ENCODE measurements at places on chromosomes 13 and 19. TPM values are rescaled to one million over a fixed set of nuclear protein-coding genes. Genes with fewer than 3 reads are reported as not detected.

CATSPERD gene
- total RNA-seq = not detected

CEACAM19 gene
- total RNA-seq = 2.8 TPM

TGFB1 gene
- 15.0 TPM for total RNA-seq

GRCh38 chr13:92589955-92590354 lies 636.7 kb upstream of the GPC6 start:
- DNase-seq = no peak

DNA sequence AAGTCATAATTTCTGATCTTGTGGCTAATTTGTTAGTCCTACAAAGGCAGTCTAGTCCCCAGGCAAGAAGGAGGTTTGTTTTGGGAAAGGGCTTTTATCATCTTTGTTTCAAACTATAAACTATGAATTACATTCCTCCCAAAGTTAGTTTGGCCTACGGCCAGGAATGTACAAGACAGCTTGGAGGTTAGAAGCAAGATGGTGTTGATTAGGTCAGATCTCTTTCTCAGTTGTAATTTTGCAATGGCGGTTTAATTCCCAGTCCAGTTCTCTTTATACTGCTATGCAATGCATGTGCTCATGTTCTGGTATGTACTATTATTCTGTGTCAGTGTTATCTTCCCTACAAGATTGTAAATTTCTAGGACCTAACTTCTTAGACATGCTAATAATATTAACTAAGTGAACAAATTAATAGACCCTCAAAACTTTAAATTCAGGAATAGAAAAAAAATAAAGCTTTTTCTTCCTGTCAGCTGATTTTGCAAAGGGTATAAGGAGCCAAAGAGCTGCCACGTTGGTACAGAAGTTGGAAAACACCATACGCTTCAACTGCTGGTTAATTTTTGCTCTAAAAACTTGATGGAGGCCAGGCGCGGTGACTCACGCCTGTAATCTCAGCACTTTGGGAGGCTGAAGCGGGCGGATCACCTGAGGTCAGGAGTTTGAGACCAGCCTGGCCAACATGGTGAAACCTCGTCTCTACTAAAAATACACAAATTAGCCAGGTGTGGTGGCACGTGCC lies 1.3 kb upstream of the DNAJC15 start:
- DNase-seq = no peak

GRCh38 chr13:101360525-101360924 lies 55.8 kb downstream of the NALCN start:
- DNase-seq = no peak

- no peak for DNase-seq
Observed at GRCh38 chr13:76293751-76294150, 592.5 kb downstream of the KCTD12 start.

DNA sequence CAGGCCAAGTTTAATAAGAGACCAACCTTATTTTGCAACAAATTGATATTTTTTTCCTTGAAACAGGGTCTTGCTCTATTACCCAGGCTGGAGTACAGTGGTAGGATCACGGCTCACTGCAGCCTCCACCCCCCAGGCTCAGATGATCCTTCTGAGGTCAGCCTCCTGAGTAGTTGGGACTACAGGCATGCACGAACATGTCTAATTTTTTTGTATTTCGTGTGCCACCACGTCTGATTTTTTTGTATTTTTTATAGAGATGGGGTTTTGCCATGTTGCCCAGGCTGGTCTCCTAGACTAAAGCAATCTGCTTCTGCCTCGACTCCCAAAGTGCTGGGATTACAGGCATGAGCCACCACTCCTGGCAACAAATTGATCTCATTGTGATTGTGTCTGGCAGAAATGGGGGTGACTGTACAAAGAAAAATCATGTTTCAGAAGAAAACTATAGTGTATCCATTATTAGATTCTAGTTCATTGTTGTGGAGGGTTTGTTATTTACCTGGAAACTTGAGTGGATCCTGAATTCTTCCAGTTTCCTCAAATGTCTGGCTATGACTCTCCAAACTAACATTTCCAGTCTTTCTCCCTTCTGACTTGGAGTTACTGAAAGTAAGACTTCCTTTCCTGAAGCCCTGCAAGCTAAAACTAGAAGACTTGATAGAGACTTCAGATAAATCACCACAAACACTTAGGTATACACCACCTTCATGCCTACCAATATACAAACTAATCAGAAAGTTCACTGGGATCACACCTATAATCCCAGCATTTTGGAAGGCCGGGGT lies 17.3 kb upstream of the AKT2 start:
- no peak for DNase-seq

DNA sequence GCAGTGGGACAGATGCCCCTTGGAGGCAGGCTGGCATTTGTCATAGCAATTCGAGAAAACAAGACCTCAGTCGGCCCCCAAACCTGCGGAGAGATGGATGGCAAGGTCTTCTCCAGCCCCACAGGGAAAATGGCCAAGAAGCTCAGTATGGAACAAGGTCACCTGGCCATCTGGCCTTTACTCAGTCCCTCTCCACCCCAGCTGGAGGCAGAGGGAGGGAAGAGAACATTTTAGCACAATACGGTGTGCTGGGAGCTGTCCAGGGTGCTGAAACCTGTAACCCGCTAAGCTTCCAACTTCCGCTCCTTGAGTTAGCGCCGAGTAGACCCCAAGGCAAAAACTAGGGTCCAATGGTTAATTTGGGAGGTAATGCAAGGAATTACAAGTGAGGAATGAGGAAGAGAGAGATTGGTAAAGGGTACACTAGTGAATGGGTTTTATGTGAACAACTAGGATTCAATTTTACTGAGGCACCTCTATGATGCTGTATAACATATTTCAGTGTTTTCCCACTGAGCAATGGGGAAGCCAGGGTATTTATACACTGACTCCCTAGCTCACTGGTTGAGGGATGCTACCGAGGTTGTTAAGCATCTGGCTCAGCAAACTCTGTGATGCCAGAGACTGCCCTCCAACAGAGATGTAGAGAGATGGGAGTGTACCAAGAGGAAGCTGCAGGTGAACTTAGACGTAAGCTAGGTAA lies 64.3 kb downstream of the CACNA1A start:
- DNase-seq = no peak

- DNase-seq = no peak
Observed at GRCh38 chr13:40624383-40624782, 42.1 kb downstream of the FOXO1 start.

DNA sequence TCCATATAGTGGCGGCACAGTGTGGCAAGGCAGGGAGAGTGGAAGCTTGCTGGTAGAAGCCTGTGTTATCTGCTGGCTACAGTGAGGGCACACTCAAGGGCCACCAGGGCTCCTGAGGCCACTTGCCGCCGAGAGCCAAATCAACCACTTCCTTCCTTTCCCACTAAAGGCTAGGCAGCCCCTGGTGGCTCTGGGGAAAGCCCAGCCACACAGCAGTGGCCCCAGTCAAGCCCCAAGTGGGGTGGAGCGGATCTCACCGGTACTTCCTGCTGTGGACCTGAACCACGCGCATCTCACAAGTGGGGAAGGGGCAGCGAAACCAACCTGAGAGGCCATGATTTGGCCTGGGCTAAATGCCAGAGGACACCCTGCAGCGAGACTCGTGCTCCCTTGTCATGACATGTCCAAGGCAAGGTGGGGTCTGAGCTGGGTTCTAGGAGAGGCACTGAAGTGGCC lies 21.9 kb upstream of the SLC35E1 start:
- peak; percentile 16 for DNase-seq

- DNase-seq = no peak
Observed at GRCh38 chr19:14954071-14954655, 12.9 kb downstream of the OR7C2 start.

DNA sequence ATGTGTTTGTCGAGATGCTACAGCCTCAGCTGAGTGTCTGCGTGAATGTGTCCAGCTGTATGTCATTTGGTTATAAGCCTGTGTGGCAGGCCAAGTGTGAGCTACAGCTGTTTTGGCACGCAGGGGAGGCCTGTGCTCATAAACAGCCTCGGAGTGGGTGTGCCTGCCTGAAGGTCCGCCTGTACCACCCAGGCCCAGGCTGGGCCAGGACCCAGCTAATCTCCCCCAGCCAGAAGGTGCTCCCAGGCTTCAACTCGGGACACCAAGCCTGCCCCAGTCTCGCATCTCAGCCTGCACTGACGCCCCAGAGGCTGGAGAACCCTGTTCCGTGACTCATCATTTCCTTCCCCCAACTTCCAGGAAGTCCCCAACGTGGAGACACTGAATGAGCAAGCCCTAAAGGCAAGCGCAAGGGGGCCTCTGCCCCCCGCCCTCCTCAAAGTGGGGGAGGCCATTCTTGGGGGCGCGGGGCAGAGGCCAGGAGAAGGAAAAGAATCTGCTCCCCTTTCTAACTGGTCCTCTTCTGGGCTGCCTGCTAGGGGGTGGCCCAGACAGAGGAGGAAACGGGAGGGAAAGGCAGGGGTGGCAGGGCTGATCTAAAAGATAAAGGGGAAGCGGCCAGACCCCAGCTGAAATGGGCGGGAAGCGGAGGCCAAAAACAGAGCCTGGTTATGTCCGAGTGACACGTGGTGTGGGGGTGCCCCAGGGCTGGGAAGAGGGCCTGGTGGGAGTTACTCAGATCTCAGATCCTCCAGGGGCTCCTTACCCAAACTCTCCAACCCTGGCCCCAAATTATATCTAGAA lies 2.0 kb downstream of the SLC1A5 start:
- peak; percentile 87 for DNase-seq

- no peak for DNase-seq
Observed at GRCh38 chr13:111117289-111117688, 2.2 kb downstream of the ARHGEF7 start.

DNA sequence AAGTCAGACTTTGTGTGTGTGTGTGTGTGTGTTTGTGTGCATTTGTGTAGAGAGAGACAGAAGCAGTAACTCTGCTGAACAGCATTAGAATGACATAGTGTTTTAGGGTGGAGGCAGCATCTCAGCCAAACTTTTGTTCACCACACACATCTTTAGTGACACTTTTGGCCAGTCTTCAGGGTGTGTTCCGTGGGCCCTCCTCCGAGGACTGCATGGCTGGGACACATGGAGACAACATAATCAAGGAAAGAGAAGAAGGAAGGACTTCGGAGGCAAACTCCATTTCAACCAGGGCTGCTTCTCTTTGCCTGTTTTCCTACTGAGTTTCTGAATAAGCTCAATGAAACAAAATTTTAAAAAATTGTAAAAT lies 205.1 kb downstream of the LHFPL6 start:
- peak; percentile 74 for DNase-seq
